ENCODE measurements at places on chromosomes 6 and 20.

GRCh38 chr6:2102966-2103365 is 142.4 kb downstream of the GMDS start:
- H3K4me1 ChIP-seq: no peaks in the 10 kb centered on the region
- H3K27ac ChIP-seq: no peak overlapping the region
- H3K27me3 ChIP-seq: no peaks in the 10 kb centered on the region
- no peaks in the 10 kb centered on the region for H3K36me3 ChIP-seq

GRCh38 chr6:41446907-41447545 is 99.2 kb upstream of the FOXP4 start:
- H3K4me1 ChIP-seq: peaks cover 27% of the 10 kb centered on the region
- no peak overlapping the region for H3K4me3 ChIP-seq
- peaks cover 8% of the 10 kb centered on the region for H3K27me3 ChIP-seq
- no peak for DNase-seq
- H3K27ac ChIP-seq: no peak overlapping the region

- H3K27me3 ChIP-seq: no peaks in the 10 kb centered on the region
- peaks cover 69% of the 10 kb centered on the region for H3K4me1 ChIP-seq
- peak overlapping the region; percentile 21 for H3K4me3 ChIP-seq
- peak overlapping the region; percentile 90 for H3K27ac ChIP-seq
- DNase-seq: peak; percentile 18
These were observed 9.0 kb downstream of the ADA start for GRCh38 chr20:44642203-44643153.

GRCh38 chr6:40598516-40598915 is 11.4 kb upstream of the LRFN2 start:
- H3K4me3 ChIP-seq: no peak overlapping the region
- no peak for DNase-seq
- H3K27me3 ChIP-seq: peaks cover 10% of the 10 kb centered on the region
- H3K4me1 ChIP-seq: no peaks in the 10 kb centered on the region
- H3K27ac ChIP-seq: no peak overlapping the region

DNA sequence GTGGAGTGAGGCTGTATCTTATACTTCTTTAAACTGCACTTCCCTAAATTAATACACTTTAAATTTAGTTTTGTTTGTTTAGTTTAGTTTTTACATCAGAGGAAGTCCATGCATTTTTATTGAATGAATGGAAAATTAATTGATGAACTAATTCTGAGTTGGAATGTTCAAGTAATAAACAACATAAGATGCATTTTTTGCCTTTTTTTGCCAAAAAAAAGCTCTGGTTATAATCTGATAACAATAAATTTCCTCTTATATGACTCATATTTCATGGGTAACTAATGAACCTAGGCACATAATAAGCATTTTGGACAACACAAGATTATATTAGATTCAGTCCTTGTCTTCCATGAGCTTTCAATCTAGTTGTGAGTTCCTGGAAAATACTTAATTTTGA is 323.1 kb downstream of the CENPW start:
- no peak for DNase-seq
- no peak overlapping the region for H3K4me3 ChIP-seq
- no peaks in the 10 kb centered on the region for H3K36me3 ChIP-seq
- H3K27ac ChIP-seq: no peak overlapping the region

- H3K27me3 ChIP-seq: no peaks in the 10 kb centered on the region
- H3K4me3 ChIP-seq: no peak overlapping the region
- no peaks in the 10 kb centered on the region for H3K36me3 ChIP-seq
- H3K4me1 ChIP-seq: no peaks in the 10 kb centered on the region
- H3K27ac ChIP-seq: no peak overlapping the region
These were observed 16.6 kb downstream of the ADRM1 start for GRCh38 chr20:62319346-62319909.

- DNase-seq: no peak
- H3K27ac ChIP-seq: no peak overlapping the region
- no peaks in the 10 kb centered on the region for H3K36me3 ChIP-seq
- no peak overlapping the region for H3K4me3 ChIP-seq
- H3K27me3 ChIP-seq: no peaks in the 10 kb centered on the region
These were observed 83.4 kb upstream of the RGS17 start for GRCh38 chr6:153214436-153214835.

DNA sequence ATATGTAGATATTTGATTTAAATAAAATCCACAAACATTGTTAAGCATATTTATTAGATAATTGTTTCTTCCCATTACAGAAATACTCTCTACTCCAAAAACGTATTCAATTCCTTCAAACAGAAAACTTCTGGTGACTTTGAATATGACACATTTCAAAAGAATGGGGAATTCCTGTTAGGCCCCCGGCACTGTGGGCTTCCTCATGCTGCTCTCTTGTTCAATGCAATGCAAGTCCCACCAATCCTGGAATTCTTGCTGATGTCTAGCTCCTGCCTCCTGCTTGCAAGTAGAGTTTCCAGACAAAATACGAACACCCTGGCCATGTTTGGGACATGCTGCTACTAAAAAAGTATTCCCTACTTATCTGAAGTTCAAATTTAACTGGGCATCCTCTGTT is 544.1 kb downstream of the QKI start:
- H3K27ac ChIP-seq: no peak overlapping the region
- peaks cover 4% of the 10 kb centered on the region for H3K27me3 ChIP-seq
- no peaks in the 10 kb centered on the region for H3K36me3 ChIP-seq
- no peak for DNase-seq
- no peaks in the 10 kb centered on the region for H3K4me1 ChIP-seq

DNA sequence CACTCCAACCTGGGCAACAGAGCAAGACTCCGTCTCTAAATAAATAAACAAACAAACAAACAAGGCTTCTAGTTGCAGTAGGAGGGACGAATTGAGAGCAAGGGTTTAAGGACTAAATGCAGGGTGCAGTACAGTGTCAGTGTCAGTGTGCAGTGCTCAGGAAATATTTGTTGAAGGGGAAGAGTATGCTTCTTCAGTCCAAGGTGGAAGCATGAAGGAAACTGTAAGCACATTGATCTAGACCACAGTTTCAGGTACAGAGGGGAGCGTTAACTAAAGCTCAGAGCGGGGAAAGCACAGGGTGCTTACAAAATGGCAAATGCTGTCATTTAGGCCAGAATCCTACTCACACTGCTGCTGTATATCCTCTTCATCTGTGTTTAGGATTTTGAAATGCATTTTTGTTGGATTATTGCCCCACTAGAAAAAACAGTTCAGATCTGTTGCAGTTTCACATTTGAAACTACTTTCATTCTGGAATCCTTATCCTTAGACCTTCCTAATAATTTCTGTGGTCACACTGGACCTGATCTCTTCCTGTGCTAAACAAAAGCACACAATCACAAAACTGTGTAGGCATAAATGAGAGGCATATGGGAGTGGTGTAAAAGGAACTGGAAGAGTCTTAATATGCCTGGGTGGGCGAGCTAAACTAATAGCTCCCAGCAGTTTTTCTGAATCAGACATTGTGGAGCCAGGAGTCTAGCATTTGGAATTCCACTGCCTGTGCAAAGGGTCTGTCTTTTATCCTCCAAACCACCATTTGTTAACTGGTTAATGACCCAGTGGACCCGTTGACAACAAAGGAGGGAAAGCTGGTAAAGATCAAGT is 41.4 kb downstream of the CBFA2T2 start:
- H3K27me3 ChIP-seq: no peaks in the 10 kb centered on the region
- H3K36me3 ChIP-seq: peaks cover 4% of the 10 kb centered on the region

DNA sequence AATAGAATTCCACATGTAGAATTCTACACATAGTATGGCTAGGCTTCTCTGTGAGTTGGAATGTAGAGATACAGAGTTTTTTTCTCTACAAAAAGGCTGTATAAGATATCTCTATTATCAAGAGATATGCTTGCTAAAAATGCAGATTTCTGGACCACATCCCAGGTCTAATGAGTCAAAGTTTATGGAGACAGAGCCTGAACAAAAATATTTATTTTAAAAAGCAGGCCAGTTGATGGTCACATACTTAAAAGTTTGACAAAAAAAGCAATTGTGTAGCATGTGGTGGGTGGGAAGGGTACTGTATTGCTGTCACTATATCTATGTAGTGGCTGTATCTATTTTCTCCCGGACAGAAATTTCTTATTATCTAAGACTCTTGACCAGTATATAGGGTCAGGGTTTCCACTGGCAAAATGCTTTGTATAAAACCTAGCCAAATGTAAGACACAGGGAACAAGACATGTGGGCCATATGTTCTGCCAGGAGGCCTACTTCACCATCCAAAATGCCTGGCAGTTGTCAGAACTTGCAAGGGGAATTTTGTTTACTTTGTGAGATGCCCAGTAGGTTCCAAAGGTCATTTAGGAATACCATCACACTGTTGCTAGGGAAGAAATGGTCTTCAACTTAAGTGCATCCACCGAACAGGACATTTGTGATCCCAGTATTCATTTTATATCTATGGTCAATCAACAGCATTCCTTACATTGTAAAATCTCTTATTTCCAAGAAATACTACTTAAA is 60.6 kb downstream of the SHPRH start:
- no peak overlapping the region for H3K27ac ChIP-seq
- H3K36me3 ChIP-seq: peaks cover 20% of the 10 kb centered on the region
- H3K4me3 ChIP-seq: no peak overlapping the region
- DNase-seq: no peak
- H3K4me1 ChIP-seq: no peaks in the 10 kb centered on the region

GRCh38 chr6:7813704-7814103 is 87.8 kb downstream of the BMP6 start:
- no peak for DNase-seq
- H3K27me3 ChIP-seq: peaks cover 4% of the 10 kb centered on the region
- no peaks in the 10 kb centered on the region for H3K4me1 ChIP-seq
- H3K36me3 ChIP-seq: no peaks in the 10 kb centered on the region

All from CD4-positive, alpha-beta T cell (primary cell).